ENCODE measurements at places on chromosomes 11 and 22. TPM values are rescaled to one million over a fixed set of nuclear protein-coding genes. Genes with fewer than 3 reads are reported as not detected.

GRCh38 chr11:6735306-6735705 is 36.5 kb downstream of the OR2AG2 start:
- DNase-seq: no peak

GRCh38 chr11:73072935-73073481 is 69.1 kb downstream of the FCHSD2 start:
- DNase-seq: peak; percentile 54

GRCh38 chr22:39603345-39603744 is 32.8 kb downstream of the CACNA1I start:
- DNase-seq: no peak

APOBEC3C gene
- 5.2 TPM for total RNA-seq

DNA sequence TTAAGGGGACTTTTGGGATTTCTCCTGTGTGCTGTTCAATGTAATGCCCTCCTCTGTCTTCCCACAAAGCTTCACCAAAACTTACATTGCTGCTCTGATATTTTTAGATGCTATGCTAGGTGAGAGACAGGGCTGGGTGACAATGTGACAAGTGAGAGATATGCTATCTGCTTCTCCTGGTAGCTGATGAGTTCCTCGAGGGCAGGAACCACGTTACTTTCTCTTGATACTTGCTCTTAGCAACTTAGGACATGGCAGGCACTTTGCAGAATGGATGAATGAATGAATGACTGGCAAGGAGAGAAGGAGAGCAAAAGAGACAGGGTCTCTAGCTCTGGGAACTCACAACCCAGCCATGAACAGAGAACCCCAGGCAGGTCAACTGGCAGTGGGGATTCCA is 115.4 kb downstream of the C11orf58 start:
- DNase-seq: no peak

DNA sequence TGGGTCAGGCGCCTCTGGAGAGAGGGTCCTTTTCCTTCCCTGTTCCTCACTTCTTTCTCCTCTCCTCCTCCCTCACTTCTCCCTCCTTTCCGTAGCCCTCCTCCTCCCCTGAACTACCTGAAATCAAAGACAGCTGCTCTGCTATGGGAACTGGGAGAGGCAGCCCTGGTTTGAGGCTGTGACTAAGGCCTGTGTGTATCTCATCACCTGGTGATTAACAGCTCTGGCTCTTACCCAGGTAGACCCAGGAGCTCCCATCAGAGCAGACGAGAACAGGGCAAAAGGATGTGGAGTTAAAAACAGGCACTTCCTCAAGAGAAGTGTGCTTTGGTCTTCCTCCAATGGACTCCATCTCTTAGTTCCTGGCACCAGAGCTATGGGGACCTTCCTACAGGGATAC is 5.8 kb downstream of the ISX start:
- no peak for DNase-seq

DNA sequence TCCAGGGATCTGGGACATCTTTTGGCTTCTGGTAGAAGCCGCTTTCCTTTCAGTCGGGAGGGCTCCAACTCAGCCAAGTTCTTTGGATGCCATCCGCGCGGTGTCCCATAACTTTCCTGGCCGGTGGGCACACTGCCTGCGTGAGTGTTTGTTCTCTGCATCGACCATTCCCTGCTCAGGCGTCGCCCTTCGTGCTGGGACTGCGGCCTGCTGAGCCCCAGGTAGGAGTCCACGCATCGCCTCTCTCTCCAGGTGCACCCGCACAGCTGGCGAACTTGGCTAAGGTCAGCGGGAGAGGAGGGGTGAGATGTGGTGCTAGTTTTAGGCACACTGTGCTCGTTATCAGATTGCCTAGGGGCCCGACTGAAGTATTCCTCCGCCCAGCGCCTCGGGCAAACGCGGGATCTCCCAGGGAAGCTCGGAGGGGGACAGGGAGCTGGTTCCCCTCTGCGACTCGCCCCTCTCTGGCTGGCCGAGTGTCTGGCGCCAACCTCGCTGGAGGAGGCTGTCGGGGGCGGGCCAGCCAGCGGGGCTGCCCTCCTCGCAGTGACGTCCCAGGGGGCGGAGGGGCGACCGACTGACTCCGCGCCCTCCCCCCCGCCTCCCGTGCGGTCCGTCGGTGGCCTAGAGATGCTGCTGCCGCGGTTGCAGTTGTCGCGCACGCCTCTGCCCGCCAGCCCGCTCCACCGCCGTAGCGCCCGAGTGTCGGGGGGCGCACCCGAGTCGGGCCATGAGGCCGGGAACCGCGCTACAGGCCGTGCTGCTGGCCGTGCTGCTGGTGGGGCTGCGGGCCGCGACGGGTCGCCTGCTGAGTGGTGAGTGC is at the start of gene LAYN:
LAYN (plus strand) TSS at position 607 of the 823 bp plus-strand sequence; CDS start at position 731, 124 bp downstream.
- DNase-seq: peak; percentile 26

DNA sequence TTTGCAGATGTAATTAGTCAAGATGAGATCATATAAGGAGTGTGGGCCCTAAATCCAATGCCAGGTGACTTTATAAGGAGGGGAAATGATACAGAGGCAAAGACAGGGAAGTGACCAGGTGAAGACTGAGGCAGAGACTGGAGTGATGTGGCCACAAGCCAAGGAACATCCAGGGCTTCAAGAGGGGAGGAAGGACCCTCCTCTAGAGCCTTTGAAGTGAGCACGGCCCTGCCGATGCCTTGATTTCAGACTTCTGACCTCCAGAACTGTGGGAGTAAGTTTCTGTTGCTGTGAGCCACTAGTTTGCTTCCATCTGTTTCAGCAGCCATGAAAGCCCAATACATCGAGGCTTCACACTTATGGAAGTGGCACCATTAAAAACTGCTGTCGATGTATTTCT is 78.7 kb downstream of the SHANK2 start:
- DNase-seq: no peak

DNA sequence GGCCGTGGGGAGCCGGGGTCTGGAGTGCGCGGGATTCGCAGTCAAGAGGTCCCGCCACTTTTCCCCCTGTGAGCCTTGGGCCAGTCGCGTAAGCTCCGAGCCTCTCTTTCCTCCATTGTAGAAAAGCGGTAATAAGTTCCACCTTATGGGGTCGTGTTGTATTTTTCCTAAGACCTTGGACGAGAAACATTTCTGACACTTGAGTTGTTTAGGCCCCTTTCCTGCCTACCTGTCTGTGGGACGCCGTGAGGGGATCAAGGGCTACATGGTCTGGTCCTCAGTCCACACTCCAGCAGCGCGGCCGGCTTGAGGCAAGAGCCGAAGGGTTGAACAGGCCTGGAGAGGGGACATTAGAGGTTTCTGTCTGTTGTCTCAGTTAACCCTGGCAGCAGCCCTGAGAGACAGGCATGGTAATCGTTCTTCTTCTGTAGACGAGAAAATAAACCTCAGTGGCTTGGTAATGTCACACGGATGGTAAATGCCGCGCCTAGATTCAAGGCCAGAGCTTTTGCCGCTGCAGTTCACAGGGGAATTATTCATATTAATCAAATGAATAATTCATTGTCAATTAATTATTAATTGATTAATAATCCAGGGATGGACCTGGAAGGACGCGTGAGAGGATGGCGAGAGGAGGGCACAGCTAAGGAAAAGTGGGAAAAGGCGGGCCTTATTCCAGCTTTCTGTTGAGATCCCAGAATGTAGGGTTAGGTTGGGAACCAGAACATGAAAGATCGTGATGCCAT is 545 bp downstream of the FEN1 start:
- no peak for DNase-seq

LMO1 gene
- total RNA-seq: not detected

DNA sequence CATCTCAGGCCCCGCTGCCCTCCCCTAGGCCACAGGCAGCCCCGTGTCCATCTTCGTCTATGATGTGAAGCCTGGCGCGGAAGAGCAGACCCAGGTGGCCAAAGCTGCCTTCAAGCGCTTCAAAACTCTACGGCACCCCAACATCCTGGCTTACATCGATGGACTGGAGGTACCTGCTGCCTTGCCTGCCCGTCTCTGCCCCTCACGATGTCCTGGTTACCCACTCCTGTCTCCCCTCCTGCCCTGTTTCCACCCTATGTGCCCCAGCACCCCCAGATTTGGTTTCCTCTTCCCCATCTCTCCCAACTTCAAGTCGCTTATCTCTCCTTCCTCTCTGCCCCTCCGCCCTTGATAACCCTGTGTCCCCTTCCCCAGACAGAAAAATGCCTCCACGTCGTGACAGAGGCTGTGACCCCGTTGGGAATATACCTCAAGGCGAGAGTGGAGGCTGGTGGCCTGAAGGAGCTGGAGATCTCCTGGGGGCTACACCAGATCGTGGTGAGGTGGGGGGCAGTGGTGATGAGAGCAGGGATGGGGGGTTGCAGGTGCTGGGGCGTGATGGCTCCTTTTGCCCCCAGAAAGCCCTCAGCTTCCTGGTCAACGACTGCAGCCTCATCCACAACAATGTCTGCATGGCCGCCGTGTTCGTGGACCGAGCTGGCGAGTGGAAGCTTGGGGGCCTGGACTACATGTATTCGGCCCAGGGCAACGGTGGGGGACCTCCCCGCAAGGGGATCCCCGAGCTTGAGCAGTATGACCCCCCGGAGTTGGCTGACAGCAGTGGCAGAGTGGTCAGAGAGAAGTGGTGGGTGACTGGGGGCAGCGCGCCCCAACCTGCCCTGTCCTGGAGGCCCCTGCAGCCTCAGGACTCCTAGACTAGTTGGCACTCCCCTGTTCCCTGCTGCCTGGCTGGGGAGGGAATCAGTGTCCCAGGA is 930 bp downstream of the SCYL1 start:
- peak; percentile 29 for DNase-seq

DNA sequence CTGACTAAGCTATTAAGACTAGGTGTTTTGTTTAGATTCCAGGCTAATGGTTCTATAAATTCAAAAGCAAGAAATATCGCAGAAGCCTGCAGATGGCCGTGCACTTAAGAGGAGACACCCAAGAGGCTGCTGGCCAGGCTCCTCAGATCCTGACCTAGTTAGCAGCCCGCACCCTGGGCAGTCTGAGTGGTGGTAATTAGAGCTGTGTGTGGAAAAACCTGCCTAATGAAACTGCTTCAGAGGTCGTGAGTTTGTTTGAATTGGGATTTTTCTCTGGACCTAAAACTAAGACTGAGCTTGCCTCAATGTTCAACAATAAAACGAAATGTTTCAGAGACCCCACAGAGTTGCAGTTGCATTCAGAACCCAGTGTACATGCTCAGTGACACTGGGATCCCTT is 627.7 kb downstream of the OPCML start:
- no peak for DNase-seq

DNA sequence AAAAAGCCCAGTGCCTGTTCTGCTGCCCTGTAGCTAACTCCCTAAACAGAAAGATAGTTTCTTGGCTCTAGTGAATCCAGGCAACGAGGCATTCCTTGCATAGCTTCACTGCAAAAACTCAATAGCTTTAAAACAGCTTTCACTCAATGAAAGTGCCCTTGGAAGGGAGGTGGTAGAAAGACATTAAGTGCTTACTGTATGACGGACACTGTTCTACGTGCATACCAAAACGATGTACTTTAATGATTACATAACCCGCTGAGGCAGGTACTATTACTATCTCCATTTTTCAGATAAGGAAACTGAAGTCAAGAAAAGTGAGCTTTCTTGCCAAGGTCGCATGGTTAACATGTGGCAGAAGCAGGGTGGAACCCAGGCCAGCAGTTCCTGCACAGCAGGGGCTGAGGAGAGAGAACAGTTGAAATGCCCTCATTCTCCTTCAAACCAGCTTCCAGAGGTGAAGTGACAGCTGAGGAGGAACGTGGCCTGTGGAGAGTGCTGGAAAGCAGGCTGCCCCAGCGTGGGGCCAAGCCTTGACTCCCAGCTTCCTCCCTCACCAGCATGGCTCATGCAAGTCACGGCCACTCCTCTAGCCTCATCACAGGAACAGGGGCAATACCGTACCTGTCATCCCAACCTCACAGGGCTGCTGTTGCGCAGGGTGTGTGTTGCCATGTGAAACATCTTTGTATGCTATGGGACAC is 227.5 kb upstream of the NARS2 start:
- peak; percentile 68 for DNase-seq

MRGPRE gene
- total RNA-seq: not detected

- DNase-seq: no peak
Observed at GRCh38 chr11:115421992-115422689, 82.1 kb downstream of the CADM1 start.

GRCh38 chr22:22369964-22370270 is 125.3 kb downstream of the VPREB1 start:
- DNase-seq: no peak

ASPHD2 gene
- total RNA-seq: 4.2 TPM

- DNase-seq: no peak
Observed at GRCh38 chr11:3855808-3856491, 486 bp downstream of the STIM1 start.

GRCh38 chr11:111777094-111778046 is 11.2 kb upstream of the PPP2R1B start:
- peak; percentile 91 for DNase-seq

DNA sequence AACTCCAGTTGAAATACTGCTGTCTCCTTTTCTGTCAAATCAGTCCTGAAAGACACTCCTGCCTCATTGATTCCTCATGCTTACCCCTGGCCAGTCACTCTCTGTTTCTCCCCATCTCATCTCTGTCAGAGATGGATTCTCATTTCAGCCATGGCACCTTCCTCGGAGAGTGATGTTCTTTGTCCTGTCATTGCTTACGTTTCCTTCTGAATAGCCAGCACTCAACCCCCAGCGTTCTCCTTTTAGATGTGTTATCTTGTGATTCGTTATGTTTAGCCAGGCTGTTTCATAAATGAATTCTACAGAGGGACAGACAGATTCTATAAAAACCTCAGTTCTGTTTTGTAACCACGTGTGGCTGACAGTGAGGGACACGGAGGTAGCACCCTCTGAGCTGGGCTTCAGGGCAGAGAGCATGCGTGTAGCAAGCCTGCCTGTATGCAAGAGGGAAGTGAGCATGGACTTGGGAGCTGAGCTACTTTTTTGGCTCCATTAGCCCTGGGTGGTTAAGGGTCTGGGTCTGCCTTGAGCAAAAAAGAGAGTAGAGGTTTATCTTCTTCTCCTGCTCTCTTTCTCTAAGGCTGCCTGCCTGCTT is 354.6 kb downstream of the DDX10 start:
- no peak for DNase-seq

DNA sequence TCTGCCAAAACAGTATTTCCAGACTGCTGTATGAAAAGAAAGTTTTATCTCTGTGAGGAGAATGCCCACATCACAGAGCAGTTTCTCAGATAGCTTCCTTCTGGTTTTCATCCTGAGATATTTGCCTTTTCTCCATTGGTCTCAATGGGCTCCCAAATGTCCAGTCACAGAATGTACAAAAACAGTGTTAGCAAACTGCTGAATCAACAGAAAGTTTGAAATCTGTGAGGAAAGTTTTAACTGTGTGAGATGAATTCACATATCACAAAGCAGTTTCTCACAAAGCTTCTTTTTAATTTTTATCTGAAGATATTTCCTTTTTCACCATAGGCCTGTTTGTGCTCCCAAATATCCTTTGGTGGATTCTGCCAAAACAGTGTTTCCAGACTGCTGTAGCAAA is 207.2 kb upstream of the TRIM48 start:
- no peak for DNase-seq

DNA sequence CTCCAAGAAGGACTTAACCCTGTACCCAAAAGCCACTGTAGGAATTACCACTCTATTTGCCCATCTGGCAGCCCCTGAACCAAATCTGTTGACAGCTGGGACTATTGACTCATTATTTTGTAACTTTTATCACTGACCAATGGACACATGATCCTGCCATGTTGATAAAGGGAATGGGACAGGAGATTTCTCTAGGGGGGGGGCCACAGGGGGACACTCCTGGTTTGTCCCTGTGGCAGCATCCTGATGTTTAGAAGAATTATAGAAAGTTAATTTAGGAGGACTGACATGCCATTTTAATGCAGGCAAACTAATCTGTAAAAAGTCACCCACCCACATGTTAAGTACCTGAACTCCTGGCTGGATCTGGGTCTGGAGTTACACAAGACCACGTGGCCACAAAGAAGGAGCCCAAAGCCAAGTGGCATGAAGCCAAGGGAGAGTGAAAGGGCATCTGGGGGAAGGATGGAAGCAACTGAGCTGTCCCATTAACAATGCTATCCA is 558.1 kb downstream of the ETS1 start:
- DNase-seq: peak; percentile 47

- DNase-seq: peak; percentile 67
Observed at GRCh38 chr11:75532200-75533048, 6.7 kb upstream of the GDPD5 start.
